Right lobe of liver (tissue), 6 donors: ENCODE measurements at places on chromosomes 5 and 9. TPM values are rescaled to one million over a fixed set of nuclear protein-coding genes. Genes with fewer than 3 reads are reported as not detected.

DNA sequence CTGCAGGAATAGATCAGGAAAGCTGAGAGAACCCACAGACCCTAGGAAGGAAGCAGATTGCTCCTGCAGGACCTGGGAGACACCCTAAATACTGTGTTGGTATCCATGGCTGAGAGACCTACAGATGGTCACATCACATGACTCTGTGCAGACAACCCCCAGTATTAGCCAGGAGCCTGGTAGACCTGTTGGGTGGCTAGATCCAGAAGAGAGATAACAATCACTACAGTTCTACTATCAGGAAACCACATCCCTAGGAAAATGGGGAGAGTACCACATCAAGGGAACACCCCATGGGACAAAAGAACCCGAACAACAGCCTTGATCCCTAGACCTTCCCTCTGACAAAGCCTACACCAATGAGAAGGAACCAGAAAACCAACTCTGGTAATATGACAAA lies 24.2 kb upstream of the MELK start:
- no peak for DNase-seq

DNA sequence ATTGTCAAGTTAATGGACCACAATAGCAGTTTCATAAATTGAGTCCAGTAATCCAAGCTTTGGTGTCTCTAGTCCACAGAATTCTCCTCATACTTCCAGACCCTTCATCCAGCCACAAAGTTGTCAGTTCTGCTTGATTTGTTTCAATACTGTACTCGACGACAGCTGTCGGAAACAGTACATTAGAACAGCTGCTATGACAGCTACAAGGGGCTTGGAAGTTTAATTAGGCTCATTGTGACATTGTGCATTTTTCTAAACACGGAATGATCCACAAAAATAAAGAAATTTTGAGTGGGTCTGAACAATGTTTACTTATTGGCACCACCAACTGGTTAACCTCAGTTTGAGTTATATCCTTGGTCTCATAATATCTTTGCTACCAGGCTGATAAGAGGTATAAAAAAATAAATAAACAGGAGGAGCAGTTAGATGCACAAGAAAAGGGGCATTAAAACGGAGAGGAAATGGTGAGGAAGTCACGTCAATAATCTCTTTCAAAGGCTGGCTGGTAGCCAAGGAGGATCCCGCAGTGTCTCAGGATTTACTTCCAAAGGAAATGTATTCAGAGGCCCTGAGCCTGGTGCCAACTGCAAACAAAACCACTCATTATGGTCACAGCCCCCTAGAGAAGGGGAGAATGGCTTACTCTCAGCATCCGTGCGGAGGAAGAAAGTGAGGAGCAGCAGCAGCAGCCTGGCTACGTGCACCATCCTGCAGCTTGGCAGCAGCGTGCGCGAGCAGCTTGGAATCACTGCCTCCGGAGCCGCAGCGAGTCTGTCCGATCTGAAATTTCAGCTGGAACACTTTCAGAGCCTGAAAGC lies 933.8 kb upstream of the DMAC1 start:
- DNase-seq: no peak

DNA sequence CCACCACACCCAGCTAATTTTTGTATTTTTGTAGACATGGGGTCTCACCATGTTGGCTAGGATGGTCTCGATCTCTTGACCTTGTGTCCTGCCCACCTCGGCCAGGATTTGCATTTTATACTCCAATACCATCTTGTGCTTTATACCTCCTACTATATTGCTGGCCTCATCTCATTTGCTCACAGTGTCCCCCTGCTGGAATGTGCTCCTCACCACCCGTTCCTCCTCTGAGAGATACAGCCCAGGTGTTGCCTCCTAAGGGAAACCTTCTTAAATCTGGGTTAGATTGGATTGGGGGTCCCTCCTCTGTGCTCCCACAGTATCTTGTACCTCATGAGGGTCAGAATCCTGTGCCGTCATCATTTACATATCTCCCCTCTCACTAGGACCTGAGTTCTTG lies 131.7 kb downstream of the PAPPA start:
- no peak for DNase-seq

GRCh38 chr9:109401990-109402318 lies 81.1 kb upstream of the EPB41L4B start:
- DNase-seq: no peak

DNA sequence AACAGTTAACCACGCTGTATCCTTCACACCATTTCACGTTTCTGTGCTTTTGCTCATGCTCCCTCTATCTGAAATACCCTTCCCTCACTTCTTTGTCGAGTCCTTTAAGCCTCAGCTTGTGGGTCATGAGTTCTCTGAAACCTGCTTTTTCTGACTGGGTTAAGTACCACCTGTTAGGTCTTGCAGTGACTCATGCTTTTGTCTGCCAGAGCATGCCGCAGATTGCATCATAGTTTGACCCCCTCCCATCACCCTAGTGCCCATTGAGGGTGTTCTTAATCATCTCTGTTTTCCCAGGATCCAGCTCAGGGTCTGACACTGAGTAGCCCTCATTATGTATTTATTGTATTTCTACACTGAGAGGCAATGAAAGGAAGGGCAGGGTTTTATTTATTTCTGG lies 190.2 kb downstream of the ASTN2 start:
- DNase-seq: no peak

GRCh38 chr5:10885026-10885425 lies 124.0 kb upstream of the DAP start:
- no peak for DNase-seq

DNA sequence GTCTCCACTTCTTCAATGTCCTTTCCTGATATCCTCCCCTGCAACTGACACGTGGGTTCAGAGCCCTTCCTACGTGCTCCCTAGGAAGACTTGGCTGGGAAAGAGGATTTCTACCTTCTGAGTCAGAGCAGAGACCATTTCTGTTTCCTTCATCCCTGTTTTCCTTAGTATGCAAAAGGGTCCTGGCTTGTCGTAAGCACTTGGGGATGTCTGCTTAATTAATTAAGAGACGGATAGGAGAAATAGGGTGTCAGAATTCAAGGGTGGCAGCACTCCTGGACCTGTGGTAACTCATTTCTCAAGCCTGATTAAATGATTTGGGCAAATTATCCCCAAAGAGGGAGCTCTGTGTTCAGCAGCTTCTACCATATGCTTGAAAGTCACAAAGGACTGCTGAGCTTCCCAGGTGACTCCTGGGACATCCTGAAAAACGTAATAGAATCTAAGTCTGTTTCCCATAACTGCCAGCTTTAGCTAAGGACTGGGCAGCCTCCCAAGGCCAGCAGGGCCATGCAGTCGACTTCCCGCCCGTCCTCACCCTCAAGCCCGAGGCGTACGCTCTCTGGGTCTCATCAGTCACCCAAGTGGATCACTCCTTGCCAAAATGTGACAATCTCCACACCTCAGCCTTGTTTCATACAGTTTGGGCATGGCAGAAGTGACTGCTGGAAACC lies 20.5 kb downstream of the ABCA1 start:
- DNase-seq: peak; percentile 73

DNA sequence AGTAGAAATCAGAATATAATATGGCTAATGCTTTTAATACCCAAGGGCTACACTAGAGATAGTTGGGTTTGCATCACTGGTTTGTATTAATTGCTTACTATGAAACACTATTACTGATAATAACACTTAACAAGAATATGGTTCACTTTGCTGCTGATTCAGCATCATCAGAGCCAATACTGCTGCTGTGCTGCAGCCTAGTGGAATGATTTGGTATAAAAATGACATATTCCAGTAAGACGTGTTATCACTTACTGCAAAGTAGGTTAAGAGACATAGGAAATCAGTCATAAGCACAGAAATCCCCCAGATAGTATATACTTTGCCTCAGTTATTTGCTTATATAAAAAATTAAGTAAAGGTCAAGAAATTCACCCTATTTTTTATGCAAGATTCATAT lies 2.8 kb downstream of the CDH10 start:
- DNase-seq: no peak

DNA sequence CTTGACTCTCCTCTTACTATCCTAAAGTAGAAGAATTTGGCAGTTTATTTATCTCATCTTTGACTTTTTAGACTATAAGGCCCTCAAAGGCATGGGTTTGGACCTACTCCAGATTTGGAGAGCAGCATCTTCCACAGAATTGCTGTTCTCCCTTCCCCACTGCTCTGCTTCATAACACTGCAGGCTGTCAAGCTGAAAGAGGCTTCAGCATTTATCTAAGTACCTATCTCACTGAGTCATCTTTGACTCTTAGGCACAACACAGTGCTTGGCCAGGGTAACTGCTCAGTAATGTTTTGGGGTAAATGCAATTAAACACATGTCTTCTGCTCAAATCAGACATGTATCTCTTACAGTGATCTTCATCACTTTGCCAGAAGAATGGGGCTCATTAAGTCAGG lies 60.6 kb downstream of the GRIN3A start:
- DNase-seq: no peak

DNA sequence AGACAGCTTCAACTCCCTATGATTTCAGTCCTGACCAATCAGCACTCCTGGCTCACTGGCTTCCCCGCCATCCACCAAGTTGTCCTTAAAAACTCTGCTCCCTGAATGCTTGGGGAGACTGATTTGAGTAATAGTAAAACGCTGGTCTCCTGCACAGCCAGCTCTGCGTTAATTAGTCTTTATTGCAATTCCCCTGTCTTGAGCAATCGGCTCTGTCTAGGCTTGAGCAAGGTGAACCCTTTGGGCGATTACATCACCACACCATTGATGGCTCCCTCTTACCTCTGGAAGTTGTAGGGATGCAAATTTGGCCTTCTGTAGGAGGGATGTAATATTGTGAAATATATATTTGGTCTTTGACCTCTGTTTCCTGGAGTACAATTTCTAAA lies 2.9 kb upstream of the SLC23A1 start:
- no peak for DNase-seq

DNA sequence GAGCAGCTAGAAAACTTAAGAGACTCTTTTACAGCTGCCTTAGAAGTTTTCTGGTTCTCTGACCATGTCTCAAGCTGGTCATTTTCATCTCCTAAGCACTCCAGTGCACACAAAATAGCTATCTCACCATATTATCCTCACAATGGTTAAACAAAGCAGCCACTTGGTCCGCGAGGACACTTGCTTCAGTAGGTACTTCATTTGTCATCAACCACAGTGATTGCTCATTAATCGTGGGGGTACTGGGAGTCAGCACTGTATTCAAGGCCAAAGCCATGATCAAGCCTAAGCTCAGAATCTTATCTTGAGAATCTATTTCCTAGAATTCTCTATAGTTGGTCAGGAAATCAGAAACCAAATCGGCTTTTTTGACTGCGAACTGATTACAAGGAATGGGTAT lies 2.9 kb downstream of the ARL14EPL start:
- no peak for DNase-seq

DNA sequence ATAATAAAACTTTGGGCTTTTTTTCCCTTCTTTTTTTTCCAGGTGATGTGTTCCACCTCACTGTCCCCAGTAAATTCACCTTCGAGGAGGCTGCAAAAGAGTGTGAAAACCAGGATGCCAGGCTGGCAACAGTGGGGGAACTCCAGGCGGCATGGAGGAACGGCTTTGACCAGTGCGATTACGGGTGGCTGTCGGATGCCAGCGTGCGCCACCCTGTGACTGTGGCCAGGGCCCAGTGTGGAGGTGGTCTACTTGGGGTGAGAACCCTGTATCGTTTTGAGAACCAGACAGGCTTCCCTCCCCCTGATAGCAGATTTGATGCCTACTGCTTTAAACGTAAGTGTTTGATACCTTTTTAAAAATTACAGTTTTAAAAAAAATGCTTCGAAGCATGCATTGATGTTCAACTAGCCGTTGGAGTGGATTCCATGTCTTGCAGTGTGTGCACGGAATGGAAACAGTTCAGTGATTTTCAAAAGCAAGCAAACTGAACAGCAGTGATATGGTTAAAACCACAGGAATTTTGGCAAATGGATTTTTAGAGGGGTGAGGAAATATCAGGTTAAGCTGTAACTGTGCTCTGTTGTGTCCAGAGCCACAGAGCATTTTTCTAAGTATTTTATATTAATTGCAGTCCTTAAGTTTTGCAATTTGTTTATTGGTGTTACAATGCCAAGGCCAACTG lies 40.7 kb downstream of the VCAN start:
- DNase-seq: no peak

- DNase-seq: no peak
Measured at GRCh38 chr9:133057006-133057405, 4.8 kb upstream of the CEL start.

DNA sequence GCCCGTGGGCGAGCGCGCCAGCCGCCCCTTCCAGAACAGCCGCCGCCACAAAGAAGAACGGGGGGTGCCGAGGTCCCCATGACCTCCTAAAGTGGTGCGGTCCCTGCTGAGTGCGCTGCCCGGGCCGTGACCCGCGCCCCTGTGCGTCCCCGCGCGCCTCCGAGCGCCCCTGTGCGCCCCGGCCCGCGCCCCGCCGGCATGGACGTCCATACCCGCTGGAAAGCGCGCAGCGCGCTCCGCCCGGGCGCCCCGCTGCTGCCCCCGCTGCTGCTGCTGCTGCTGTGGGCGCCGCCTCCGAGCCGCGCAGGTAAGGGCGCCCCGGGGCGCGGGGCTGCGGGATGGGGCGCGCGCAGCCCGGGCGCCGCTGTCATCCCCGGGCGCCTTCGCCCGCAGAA lies 384 bp downstream of the COL5A1 start:
- no peak for DNase-seq

DNA sequence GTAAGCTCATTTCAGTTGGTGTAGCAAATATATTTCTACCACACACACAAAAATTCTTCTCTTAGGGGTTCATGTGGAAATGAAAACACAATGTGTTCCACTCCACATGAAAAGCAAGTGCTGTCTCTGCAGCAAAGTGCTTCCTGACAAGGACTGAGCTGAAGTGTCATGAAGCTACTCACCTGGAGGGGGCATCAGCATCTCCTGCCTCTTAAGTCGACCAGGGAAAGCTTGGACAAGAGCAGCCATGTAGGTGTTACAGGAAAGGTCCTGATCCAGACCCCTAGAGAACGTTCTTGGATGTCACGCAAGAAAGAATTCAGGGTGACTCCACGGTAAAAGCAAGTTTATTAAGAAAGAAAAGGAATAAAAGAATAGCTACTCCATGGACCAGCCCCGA lies 62.8 kb downstream of the SV2C start:
- no peak for DNase-seq

DNA sequence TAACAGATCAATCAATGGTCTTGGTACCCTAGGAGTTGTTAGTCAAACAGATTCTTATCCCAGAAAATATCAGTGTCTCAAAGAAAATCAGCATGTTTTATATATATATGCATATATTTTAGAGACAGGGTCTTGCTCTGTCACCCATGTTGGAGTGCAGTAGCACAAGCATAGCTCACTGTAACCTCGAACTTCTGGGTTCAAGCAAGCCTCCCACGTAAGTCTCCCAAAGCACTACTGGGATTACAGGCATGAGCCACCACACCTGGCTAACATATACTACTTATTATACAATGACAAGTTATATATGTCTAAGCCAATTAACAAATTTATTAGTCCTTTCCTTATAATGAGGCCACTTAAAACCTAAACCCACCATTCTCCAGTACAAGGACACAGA lies 10.4 kb downstream of the RAB14 start:
- no peak for DNase-seq

GRCh38 chr5:156148301-156148700 lies 178.7 kb upstream of the SGCD start:
- DNase-seq: no peak

- DNase-seq: no peak
Measured at GRCh38 chr9:116558818-116559540, 128.1 kb upstream of the TRIM32 start.

The NTMT1 gene
- total RNA-seq: 15.6 TPM

The WDR38 gene
- total RNA-seq: not detected

The CYLC2 gene
- not detected for total RNA-seq

The PCDHGC3 gene
- total RNA-seq: 8.3 TPM

The MYOZ3 gene
- 0.12 TPM for total RNA-seq

The CCNO gene
- total RNA-seq: not detected

The N4BP3 gene
- 0.33 TPM for total RNA-seq

The TAF11L5 gene
- total RNA-seq: not detected

The CD74 gene
- total RNA-seq: 172 TPM
